ENCODE measurements at places on chromosomes 5 and 9.
A peak's percentile ranks its signal among the peaks of the same experiment; 100 is the strongest.

- no peak for DNase-seq
Observed at GRCh38 chr9:127022913-127023660, 99.3 kb downstream of the ANGPTL2 start.

DNA sequence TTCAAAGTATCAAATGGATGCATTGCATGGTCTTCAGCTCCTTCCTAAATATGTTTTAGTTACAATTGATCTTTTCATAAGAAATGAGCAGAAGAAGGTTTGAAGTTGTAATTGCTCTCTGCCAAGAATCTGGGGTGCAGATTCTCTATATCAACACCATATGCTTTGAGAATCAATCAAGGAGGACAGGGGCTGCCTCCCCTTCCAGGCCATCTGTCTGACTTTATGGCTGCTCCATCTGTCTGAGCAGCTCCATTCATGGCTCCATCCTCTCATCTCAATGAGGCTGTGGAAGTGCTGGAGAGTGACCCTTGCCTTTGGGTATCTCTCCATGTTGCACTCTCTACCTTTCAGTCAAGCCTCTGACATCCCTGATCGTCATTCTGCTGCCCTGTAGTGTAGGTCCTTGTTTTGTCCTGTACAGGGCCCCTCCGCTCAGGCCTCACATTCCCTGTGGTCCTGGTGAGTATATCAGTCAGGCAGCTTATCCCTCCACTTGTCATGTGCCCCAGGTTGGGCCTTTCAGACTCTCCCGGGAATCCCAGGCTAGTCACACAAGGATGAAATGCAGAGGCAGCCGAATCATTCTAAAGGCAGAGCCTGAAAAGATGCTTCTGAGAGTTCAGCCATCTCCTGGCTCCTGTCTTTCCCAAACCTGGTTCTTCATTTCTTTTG is 14.0 kb upstream of the SV2C start:
- DNase-seq = no peak

DNA sequence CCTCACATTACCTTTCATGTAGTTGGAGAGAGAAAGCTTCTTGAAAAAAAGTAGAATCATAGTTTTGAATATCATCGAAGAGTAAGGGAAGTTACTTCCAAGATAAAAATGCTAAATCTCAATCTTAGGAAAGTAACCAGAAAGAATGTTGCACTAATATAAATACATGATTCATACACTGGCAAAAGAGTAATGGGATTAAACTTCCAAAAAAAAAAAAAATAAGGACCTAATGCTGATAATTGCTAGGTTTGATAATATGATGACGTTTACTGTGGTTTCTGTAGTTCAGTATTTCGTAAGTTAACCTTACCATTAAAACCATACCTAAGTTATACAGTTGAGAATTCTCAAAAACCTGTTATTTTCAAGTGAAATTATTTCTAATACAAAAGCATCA is 573.8 kb upstream of the CDH9 start:
- DNase-seq = no peak

GRCh38 chr9:83155733-83156132 is 92.8 kb upstream of the RASEF start:
- DNase-seq = no peak

DNA sequence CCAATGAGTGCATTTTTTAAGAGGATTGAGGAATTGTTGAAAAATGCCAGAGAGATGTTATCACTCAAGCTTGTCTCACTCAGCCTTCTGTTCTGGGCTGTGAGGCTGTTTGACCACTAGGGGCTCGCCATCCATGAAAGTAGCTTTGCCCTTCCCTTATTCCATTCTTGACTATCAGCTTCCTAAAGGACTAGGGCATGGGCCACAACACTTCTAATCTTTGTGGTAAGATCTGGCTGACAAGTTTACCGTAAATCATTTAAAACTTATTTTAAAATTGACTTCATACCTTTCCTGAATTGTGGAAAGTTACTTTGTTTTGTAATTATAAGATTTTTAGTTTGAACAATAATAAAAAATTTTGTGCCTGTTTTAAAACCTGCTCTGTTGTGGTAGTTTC is 49.5 kb downstream of the TJP2 start:
- peak; percentile 28 for DNase-seq

- no peak for DNase-seq
Observed at GRCh38 chr5:6371079-6371810, 7.1 kb downstream of the MED10 start.

DNA sequence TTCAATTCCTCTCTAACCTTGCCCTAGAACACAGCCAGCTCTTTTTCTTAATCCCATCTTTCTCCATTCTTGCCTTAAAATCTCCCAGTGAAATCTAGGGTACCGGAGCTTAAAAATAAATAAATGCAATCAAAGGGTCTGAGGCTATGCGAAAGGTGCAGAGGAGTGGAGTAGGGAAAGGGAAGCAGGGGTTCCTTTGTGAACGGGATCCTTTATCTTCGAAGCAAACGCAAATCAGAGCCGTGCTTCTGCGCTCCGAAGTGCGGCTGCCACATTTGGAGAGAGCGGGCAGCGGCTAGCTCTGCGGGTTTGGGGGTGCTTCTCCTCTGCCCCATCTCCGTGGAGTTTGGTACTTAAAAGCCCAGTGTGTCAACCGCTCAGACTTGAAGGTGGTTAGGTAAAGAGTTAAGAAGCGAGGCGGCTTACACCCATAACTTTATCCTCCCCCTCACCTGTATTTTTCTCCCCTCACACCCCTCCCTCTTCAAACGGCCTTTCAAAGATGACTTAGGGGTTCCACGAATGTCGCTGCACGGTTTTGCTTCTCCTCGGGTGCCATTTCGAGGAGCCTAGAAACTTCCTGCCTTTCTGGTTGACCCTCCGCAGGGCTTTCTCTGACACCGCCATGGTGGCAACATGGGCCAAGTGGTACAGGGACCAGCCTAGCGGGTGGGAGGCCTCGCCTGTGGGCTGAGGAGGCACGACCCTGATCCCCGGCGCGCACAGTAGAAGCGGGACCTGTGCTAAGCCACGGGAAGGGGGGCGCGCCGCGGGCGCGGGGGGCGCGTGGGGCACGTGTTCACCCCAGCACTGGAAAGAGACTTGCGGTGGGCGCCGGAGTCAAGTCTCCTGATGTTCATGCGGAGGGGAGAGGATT is 31.7 kb upstream of the NFIB start:
- DNase-seq = no peak

DNA sequence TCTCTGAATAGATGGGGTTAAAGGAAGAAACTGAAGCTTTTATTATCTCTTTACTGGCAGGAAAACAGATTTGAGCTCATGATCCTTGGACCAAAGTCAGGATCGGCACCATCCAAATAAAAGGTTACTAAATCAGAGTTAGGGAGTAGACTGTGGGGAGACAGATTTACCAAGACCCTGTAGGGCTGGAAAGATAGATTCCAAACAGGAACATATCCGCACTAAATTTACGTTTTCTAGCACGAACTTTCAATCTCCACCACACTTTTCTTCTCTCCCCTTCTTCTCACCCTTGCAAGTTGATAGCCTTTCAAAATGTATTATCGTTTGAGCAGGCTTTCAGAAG is 120.0 kb upstream of the HMHB1 start:
- no peak for DNase-seq

DNA sequence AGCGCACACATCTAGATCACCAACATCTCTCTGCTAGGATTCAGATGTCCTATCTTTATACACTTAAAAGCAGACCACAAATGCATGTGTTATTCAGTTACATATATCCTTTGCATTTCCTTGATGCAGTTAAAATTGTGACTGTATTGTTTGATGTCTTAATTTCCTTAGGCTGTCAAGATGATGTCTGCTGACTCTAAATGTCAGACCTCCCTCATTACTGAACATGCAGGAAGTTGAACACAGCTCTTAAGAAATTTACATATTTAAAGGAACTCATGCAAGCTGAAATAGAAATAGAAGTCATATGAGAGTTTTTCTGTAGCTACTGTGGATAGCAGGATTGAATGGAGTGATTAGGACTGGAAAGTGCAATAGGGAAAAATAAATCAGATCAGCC is 336.5 kb upstream of the SEMA6A start:
- DNase-seq = no peak

DNA sequence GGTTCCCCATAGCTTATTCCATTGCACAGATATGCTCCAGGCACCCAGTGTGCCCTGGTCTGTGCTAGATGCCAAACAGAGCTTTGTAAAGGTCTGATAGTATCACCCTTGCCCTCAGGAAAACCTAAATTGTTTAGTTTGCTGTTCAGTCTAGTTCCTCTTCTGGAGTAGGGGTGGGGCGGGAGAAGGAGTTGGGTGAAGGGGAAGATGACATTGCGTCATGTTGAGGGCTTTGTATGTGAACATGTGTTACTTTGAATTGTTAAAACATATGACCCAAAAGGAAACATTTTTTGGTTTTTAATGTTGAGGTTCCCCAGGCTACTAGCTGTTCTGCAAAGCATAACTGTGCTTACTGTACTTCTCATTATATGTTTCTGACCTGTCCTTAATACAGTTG is 40.6 kb downstream of the HACD4 start:
- no peak for DNase-seq

DNA sequence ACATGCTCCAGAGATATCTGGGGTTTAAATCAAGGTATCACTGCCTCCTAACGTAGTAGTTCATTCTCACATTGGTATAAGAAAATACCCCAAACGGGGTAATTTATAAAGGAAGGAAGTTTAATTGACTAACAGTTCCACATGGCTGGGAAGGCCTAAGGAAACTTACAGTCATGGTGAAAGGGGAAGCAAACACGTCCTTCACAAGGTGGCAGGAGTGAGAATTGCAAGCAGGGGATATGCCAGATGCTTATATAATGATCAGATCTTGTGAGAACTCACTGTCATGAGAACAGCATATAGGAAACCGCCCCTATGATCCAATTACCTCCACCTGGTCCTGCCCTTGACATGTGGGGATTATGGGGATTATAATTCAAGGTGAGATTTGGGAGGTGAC is 1280.2 kb upstream of the C9orf72 start:
- no peak for DNase-seq

DNA sequence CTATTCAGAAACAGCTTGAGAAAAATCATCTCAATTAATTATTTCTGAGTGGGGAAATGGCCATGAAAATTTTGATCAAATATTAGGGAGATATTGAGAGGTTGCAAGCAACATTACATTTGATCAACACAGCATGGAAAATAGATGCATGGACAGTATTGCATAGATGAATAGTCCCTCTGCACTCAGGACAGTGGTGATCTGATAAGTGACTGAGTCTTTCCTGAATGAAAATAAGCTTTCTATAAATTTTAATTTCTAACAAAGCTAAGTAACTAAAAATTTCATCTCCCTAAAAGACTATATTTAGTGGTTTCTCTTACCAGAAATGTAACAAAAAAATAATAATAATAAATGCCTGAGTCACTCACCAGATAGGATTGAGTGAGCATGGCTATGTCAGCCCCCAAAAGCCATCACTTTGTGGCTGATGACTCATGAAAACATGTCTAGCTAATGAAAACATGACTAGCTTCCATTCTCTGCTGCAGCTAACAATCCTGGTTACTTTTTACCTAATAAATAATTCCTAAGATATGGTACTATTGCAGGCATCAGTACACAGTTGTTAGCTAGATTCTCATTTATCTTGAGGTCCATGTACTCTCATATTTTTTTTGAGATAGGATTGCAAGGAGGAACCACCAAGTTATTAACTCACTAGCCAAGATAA is 1294.8 kb upstream of the ACO1 start:
- peak; percentile 14 for DNase-seq

DNA sequence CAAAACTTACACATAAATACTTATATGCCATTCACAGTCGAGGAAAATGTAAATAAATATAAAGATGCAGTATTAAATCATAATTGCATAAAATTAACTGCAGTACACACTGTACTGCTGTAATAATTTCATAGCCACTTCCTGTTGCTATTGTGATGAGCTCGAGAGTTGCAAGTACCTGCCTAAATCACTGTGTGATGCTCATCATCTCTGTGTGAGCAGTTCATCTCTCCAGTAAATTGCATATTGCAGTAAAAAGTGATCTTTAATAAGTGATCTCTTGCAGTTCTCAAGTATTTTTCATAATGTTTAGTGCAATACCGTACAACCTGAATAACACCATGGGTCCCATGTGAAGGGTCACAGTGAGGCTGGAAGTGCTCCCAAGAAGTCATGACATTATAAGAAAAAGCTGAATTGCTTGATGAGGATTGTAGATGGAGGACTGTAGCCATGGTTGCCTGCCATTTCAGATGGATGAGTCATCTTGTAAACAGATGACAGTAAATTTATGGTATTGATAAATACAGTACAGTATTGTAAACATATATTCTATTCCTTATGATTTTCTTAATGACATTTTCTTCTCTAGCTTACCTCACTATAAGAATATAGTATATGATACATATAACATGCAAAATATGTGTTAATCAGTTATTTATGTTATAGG is 34.9 kb downstream of the SYK start:
- no peak for DNase-seq

DNA sequence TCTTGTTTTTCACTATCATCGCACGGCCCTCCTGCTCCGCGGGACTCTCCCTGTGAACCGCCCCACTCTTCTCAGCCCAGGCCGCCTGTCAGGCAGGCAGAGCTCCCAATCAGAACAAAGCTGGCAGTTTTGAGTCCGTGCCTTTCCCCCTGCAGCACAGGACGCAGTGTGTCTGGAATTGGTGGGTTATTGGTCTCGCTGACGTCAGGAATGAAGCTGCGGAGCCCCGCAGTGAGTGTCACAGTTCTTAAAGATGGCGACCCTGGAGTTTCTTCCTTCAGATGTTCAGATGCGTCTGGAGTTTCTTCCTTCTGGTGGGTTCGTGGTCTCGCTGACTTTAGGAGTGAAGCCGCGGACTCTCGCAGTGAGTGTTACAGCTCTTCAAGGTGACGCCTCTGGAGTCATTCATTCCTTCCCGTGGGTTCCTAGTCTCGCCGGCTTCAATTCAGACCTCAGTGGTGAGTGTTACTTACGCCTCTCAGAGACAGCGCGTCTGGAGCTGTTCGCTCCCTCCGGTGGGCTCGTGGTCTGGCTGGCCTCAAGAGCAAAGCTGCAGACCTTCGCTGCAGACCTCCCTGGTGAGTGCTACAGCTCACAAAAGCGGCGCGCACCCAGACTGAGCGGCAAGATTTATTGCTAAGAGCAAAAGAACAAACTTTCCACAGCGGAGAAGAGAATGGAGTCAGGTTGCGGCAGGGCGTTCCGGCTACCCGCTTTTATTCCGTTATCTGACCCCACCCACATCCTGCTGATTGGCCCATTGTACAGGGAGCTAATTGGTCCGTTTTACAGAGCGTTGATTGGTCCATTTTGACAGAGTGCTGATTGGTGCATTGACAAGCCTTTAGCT is 7.4 kb downstream of the ZDHHC11B start:
- no peak for DNase-seq

- DNase-seq = no peak
Observed at GRCh38 chr9:134629586-134630392, 11.8 kb upstream of the COL5A1 start.

All from fibroblast of skin of left biceps (primary cell).